ENCODE measurements at places on chromosomes 16 and 17. TPM values are rescaled to one million over a fixed set of nuclear protein-coding genes. Genes with fewer than 3 reads are reported as not detected.

Gene SMPD3
- total RNA-seq: 0.09 TPM

Gene ZNF385C
- total RNA-seq: not detected

Gene GSG1L2
- total RNA-seq: not detected

Gene CD79B
- total RNA-seq: 0.16 TPM

Gene KRT39
- total RNA-seq: 0.17 TPM

Gene PHOSPHO1
- total RNA-seq: not detected

Gene OTOA
- total RNA-seq: under 0.01 TPM

Gene CLEC18C
- total RNA-seq: under 0.01 TPM

Gene TP53TG3
- total RNA-seq: not detected

Gene TERB1
- 0.09 TPM for total RNA-seq

Gene CX3CL1
- under 0.01 TPM for total RNA-seq

Gene ENO3
- 2.2 TPM for total RNA-seq

Gene WNK4
- 0.09 TPM for total RNA-seq

Gene NPIPB13
- total RNA-seq: 1.7 TPM

Gene MYH2
- not detected for total RNA-seq

Gene TNRC6C
- 3.8 TPM for total RNA-seq

Gene RAB37
- 0.60 TPM for total RNA-seq

Gene CDH1
- total RNA-seq: 0.16 TPM

Gene USP43
- 0.09 TPM for total RNA-seq

Gene PPP1R1B
- total RNA-seq: 6.3 TPM

Gene ACSM3
- 0.69 TPM for total RNA-seq

Gene PRRT2
- total RNA-seq: 4.4 TPM

Gene TBC1D3
- total RNA-seq: not detected

Gene TLCD1
- 3.3 TPM for total RNA-seq

Gene NBR1
- total RNA-seq: 72.9 TPM

Gene C16orf54
- total RNA-seq: not detected

Gene ASGR2
- not detected for total RNA-seq

Gene NDE1
- 17.0 TPM for total RNA-seq

Gene SEZ6L2
- 7.5 TPM for total RNA-seq

Gene ZNF232
- total RNA-seq: 7.7 TPM

Gene RMI2
- 1.5 TPM for total RNA-seq

Gene ZNF594
- 6.5 TPM for total RNA-seq

Gene TP53TG3D
- total RNA-seq: 0.63 TPM

Gene EFCAB13
- 5.8 TPM for total RNA-seq

Gene GRIN2C
- total RNA-seq: 0.16 TPM

Gene TANGO6
- 29.5 TPM for total RNA-seq

Gene ZNF597
- total RNA-seq: 1.3 TPM

Gene CCL5
- total RNA-seq: not detected

Gene TBC1D3B
- total RNA-seq: 3.2 TPM

Gene ABCA10
- total RNA-seq: 5.2 TPM

Gene LCAT
- total RNA-seq: 5.2 TPM

Gene FOXN1
- not detected for total RNA-seq

Gene EFNB3
- total RNA-seq: 0.95 TPM

Gene P2RX5
- 0.43 TPM for total RNA-seq

Gene CENPT
- 21.2 TPM for total RNA-seq

Gene TEKT5
- total RNA-seq: 0.34 TPM

Gene SMTNL2
- total RNA-seq: 0.47 TPM

Gene HCRT
- not detected for total RNA-seq

Gene CD300LB
- total RNA-seq: not detected

Gene CISD3
- 3.8 TPM for total RNA-seq

Gene KRTAP2-2
- not detected for total RNA-seq

Gene KRTAP1-1
- not detected for total RNA-seq

Measured in bronchial smooth muscle cell (primary cell).